T1000 (cell line): ENCODE measurements at places on chromosomes 12 and 14.

DNA sequence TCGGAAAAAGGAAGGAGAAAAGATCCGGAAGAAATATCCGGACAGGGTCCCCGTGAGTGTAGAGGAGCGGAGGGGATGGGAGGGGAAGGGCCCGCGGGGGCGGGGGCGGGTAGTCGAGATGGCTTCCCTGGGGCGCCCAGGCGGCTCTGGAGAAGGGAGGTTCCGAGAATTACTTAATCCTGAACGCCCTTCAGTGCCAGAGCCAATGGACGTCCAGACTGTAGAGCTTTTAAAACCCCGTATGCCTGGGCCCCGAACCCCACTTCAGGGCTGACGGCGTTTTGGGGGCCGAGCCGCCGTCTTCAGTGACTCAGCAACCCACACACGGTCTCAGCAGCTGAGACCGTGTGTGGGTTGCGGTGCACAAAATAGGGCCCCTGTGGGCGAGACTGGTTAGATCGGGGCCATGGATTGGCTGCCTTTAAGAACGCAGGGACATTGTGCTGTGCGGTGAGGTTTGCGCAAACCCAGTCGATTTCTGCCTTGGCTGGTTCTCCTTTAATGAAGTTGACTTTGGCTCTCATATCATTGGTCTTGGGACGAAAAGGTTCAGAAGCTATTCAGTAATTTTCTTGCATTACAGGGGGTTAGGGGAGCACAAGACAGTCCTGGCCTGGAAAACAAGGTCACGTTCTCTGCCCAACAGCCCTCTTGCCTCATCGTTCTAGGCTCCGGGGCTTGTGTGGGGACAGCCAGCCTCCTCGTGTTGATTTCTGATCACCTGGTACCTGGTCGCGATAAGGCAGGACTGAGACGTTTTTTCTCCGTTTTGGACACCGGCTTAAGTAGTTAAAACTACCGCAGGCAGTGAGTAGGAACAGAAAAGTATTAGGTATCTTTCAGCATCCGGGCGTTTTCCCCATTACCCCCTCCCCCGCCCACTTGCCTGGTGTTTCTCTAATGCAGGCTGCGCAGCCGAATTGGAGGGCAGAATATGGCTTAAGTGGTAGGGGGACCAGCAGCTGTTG, 775 bp downstream of the GABARAPL1 start:
- DNase-seq = peak; percentile 53

GRCh38 chr12:42125388-42125767, 19.3 kb downstream of the GXYLT1 start:
- no peak for DNase-seq

DNA sequence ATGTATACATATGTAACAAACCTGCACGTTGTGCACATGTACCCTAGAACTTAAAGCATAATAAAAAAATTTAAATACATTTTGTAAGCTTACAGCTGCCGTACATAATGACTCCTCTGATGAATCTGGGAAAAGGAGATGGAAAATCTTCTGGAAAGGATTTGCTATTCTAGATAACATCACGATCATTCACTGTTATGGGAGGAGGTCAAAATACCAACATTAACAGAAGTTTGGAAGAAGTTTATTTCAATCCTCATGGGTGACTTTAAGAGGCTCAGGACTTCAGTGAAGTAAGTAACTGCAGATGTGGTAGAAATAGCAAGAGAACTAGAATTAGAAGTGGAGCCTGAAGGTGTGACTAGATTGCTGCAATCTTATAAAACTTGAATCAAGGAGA, 172.2 kb downstream of the SLC16A7 start:
- DNase-seq = no peak

GRCh38 chr14:76953311-76953945, 75.1 kb downstream of the IRF2BPL start:
- DNase-seq = peak; percentile 72

DNA sequence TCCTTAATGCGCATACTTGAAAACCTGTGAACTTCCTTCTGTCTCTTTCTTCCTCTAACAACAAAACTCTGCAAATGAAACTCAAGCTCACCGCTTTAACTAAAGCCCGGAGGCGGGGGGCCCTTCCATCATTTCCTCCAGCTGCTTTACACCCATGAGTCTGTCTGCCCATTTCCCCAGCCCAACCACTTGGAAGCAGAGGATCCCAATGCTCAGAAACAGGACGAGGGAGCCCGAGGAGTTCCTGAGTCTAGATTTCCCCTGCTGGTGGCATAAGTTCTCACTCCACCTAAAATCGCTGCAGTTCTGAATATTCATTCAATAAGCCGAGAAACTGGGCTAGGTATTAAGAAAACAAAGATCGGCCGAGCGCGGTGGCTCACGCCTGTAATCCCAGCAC, 30.8 kb downstream of the GPR19 start:
- no peak for DNase-seq

GRCh38 chr14:24171422-24172260, at the start of gene REC8:
TSS of gene REC8 (plus strand) at chr14:24172080. CDS start at chr14:24172553, 473 bp downstream.
- DNase-seq = no peak

DNA sequence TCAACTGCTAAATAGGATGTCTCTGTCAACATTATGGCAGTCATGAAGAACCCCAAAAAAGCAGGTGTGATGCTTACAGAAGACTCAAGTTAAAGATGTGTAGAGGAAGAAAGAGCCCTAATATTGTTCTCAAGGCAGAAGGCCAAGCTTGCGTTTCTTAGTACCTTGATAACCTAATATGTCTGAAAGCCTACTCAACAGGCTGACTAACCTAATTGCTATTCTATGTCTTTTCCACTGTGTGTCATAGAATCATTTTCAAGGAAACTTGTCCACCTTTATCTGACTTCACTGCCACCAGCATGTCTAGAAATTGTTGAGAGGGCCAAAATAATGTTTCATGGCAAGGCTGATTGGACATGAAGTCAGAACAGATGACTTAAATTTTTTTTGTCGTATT, 373.2 kb downstream of the BTG1 start:
- no peak for DNase-seq

DNA sequence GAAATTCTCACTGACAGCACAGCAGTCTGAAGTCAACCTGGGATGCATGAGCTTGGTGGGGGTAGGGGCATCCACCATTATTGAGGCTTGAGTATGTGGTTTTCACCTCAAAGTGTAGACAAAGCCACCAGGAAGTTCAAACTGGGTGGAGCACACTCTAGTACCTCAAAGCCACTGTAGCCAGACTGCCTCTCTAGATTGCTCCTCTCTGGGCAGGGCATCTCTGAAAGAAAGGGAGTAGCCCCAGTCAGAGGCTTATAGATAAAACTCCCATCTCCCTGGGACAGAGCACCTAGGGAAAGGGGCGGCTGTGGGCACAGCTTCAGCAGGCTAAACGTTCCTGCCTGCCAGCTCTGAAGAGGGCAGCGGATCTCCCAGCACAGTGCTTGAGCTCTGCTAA, 143.0 kb downstream of the KITLG start:
- DNase-seq = no peak

GRCh38 chr12:27179400-27180214, 64.5 kb upstream of the STK38L start:
- DNase-seq = peak; percentile 41

GRCh38 chr12:48004053-48004941, at the start of gene COL2A1:
TSS of gene COL2A1 (minus strand) at chr12:48004476. CDS start at chr12:48004321, 155 bp downstream.
- DNase-seq = no peak

GRCh38 chr12:8453796-8454195, 2.0 kb upstream of the CLEC6A start:
- no peak for DNase-seq

DNA sequence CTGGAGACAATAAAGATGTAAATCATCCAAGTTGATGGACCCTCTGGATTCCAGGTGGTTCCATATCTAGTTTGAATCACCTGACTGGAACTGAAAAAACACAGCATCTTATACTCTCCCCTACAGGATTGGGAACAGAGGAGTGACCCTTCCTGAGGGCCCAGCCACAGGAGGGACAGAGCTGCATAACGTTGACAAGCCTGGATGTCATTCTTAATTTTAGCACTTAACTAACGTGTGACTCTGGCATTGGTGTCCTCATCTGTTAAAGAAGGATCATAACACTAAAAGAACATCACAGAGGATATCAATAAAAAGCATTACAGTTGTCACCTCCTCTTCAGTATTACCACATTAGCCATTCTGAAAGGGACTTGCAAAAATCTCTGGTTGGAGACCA, 47.7 kb downstream of the STON2 start:
- DNase-seq = no peak

DNA sequence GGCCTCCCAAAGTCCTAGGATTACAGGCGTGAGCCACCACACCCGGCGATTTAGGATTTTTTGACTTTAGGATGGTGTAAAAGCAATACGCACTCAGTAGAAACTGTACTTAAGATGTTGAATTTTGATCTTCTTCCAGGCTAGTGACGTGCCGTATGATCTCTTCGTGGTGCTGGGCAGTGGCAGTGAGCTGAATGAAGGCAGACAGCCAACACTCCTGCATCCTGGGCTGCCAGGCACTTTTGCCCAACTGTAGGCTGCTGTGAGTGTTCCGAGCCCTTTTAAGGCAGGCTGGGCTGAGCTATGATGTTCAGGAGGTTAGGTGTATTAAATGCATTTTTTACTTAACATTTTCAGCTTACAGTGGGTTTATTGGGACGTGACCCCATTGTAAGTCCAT, 21.3 kb downstream of the IL31 start:
- no peak for DNase-seq

DNA sequence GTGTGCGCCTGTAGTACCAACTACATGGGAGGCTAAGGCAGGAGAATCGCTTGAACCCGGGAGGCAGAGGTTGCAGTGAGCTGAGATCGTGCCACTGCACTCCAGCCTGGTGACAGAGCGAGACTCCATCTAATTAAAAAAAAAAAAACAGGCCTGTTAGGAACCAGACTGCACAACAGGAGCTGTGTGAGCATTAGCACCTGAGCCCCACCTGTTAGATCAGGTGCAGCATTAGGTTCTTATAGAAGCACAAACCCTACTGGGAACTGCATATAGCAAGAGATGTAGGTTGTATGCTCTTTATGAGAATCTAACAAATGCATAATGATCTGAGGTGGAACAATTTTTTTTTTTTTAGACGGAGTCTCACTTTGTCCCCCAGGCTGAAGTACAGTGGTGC, 8.6 kb downstream of the ATXN2 start:
- no peak for DNase-seq

- peak; percentile 92 for DNase-seq
Observed at GRCh38 chr14:90396341-90397339, at the start of gene CALM1. TSS of gene CALM1 (plus strand) at chr14:90397029. CDS start at chr14:90397231, 202 bp downstream.

- DNase-seq = no peak
Observed at GRCh38 chr14:83624541-83624940, 1905.4 kb upstream of the FLRT2 start.

- no peak for DNase-seq
Observed at GRCh38 chr14:61037215-61037614, 56.2 kb downstream of the SLC38A6 start.

DNA sequence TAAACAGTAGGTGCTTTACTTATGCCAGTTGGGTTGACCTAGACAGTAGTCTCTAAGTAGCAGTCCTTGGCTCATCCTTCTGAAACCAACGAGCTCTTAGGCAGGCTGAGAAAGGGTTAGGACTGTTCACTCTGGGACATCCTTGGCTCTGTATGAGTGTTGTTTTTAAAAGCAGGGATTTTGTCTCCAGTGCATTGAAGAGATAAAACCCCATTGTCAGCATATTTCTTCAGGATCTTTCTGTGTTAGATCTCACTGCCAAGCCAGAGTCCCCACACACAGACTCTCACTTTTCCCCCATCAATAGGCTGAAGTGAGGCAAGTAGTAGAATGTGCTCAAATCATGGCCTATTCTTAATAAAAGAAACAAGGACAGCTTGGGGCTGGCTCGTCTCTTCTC, 123.4 kb upstream of the HIF1A start:
- no peak for DNase-seq

DNA sequence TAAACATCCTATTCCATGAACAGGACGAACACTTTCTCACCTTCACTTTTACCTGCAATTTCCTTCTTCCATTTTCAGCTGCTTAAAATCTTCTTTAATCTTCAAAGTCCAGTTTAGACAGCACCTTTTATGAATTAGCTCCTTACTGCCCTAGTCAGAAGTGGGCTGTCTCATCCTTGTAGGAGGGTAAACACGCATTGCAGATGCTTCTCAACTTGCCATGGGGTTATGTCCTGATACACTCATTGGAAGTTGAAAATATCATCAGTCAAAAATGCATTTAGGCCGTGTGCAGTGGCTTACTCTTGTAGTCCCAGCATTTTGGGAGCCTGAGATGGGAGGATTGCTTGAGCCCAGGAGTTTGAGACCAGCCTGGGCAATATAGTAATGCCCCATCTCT, 35.2 kb downstream of the HMGA2 start:
- DNase-seq = no peak

GRCh38 chr14:57486767-57487379, 6.8 kb downstream of the CCDC198 start:
- DNase-seq = no peak

- DNase-seq = no peak
Observed at GRCh38 chr12:2396448-2396871, 343.7 kb downstream of the CACNA1C start.

DNA sequence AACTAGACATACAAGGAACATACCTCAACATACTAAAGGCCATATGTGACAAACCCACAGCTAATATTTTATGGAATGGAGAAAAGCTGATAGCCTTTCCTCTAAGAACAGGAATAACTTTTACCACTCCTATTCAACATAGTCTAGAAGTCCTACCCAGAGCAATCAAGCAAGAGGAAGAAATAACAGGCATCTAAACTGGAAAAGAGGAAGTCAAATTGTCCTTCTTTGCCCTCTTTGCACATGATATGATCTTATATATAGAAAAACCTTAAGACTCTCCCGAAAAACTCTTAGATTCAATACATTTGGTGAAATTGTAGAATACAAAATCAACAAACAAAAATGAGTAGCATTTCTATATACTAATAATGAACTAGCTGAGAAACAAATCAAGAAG, 110.0 kb downstream of the ATP23 start:
- DNase-seq = no peak

- DNase-seq = no peak
Observed at GRCh38 chr14:96905065-96905464, 107.9 kb downstream of the VRK1 start.

GRCh38 chr14:58078068-58078467, 73.9 kb downstream of the ARMH4 start:
- DNase-seq = no peak

- DNase-seq = no peak
Observed at GRCh38 chr12:44428825-44429224, 447.3 kb downstream of the NELL2 start.

DNA sequence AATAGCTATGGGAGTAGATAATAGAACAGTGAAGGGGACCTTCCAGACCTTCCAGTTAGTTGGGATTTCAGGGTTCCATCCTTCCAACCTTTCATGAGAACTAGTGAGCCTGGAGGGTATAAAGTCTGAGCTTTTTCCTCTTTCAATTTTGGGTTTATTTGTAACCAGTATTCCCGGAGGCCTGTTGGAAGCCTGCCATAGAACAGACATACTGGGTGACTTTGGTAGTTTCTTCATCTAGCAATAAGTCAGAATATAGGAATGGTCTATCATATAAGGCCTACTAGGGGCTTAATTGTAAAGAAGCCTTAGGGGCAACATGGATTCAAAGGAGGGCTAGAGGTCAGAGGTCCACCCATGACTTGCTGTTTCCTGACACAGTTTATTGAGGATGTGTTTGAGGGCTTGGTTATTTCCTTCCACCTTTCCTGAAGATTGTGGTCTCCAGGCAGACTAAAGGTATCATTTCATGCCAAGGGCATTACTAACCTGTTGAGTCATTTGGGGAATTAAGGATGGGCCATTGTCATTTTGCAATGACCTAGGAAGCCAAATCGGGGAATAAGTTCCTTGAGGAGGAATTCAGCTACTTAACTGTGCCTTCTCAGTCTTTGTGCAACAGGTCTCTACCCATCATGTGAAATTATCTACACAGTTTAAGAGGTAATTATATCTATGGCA, 410.3 kb downstream of the SLC6A15 start:
- no peak for DNase-seq
